Stimulated activated CD4-positive, alpha-beta T cell treated with anti-CD3 and anti-CD28 coated beads, Interleukin-12 subunit alpha, Interleukin-12 subunit beta, amount 100 ng/mL, for 4 hours (primary cell): ENCODE measurements at places on chromosomes 6 and 20.

DNA sequence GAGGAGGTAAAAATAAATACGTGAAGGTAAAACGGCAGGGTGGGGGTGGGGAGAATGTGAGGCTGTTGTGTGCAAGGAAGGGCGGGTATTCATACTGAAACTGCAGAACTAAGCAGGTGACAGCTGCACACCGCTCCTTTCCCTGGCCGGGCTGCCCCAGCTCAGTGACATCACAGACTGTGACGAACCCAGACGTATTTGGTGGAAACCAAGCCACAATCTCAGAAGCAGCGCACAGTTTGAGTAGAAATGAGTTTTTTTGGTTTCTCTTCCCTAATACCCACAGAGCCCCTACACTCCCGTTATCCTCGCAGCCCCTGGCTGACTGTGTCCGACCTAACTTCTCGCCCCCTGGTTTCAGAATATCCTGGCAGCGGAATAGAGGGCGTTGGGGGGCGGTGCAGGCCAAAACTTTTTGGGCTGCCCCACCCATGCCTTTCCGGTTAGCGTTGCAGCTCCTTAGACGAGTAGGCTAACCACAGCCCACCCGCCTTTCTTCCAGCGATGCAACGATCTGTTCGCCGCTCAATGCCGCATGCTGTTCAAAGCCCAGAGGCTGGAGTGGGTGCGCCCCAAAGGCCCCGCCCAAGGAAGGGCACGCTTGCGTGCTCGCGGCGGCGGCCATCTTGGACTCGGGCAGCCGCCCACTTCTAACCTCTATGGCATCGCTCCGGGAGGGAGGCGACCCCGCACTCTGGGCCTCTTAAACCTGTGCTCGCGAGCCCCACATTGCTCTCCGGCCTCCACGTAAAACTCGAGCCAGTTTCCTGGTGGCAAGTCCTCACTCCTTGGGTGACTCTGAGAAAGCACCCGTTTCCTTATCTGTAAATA is 9.1 kb downstream of the BAK1 start:
- DNase-seq, result peak; percentile 86

- no peak for DNase-seq
Measured at GRCh38 chr6:136549300-136550044, 750 bp downstream of the MAP7 start.

DNA sequence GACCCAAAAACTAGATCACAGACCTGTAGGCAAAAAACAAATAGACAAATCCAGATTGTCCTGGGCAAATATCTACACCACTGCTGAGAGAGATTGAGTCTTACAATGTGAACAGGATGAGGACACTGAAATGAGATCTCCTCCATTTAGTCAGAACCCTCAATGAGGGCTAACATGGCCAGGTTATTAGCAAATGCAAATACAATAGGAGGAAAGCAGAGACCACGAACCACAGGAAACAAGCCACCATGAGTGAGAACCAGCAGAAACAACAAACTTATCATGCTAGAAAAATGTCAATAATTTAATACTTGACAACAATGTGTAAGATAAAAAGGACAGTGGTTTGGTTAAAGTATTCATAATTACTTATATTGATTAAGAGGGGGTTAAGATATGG is 162.8 kb downstream of the SYNE1 start:
- DNase-seq, result no peak

- no peak for DNase-seq
Measured at GRCh38 chr20:15875446-15875845, 697.8 kb downstream of the KIF16B start.

- no peak for DNase-seq
Measured at GRCh38 chr6:151313066-151313491, 73.3 kb downstream of the AKAP12 start.

DNA sequence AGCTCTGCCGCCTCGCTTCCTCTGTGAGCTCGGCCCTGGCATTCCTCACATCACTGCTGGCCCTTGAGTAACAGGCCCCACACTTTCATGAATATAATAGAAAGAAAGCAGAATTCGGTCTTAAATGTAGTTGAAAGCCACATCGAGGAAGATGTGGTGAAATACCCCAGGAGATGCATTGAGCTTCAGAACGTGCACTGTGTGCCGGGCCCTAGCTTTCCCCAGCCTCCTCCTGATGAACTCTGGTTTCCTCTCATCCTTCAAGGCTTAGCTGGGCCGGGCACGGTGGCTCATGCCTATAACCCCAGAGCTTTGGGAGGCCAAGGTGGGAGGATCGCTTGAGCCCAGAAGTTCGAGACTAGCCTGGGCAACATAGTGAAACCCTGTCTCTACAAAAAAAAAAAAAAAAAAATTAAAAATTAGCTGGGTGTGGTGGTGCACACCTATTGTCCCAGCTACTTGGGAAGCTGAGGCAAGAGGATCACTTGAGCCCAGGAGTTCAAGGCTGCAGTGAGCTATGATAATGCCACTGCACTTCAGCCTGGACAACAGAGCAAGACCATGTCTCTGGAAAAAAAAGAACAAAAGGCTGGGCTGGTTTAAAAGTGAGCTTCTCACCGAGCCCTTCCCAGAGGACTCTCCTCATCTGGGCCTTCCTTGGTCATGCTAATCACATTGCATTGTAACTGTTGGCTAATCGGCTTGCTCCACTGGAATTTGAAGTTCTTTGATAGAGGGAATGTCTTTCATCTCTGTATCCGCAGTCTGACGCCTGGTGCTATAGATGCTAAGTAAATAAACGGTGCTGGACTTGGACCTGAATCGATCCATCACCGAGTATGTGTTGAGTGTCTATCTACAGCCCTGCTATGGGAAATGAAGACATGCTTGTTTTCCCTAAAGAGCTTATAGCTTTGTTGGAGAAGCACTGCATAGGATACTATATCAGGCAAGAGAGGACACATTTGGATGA is 43.8 kb upstream of the FOXQ1 start:
- no peak for DNase-seq

DNA sequence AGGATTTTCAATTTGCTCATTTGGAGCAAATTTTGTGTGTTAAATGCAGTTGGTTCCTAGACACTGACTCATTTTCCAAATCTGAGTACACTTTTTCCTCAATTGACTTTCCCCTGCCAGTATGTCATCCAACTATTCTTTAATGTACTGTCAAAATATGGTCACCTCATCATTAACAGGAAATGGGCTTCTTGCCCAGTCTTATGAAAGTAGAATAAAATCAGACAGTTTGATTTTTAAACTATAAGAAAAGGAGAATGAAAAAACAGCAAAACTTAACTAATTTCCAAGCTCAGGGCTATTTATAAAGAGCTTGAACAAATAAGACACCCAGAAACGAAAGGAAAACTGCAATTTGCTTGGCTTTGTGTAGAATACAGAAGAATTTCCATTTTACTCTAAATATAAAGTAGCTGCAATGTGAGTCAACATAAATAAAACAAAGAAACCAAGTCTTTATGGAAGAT is 43.7 kb upstream of the RAB23 start:
- no peak for DNase-seq

- no peak for DNase-seq
Measured at GRCh38 chr20:52422574-52423336, 231.2 kb upstream of the ZFP64 start.

GRCh38 chr6:5514353-5514752 is 253.0 kb downstream of the FARS2 start:
- DNase-seq, result no peak

DNA sequence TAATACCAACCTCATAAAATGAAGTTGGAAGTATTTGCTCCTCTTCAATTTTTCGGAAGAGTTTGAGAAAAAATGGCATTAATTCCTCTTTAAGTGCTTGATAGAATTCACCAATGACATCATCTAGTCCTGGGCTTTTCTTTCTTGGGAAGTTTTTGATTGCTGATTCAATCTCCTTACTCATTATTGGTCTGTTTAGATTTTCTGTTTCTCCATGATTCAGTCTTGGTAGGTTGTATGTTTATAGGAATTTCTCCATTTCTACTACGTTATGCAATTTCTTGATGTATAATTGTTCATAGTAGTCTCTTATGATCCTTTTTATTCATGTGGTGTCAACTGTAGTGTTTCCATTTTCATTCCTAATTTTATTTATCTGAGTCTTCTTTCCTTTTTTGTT is 176.9 kb upstream of the PRND start:
- DNase-seq, result no peak

- no peak for DNase-seq
Measured at GRCh38 chr6:161830866-161831616, 557.2 kb upstream of the AGPAT4 start.
